Activated CD4-positive, alpha-beta T cell treated with anti-CD3 and anti-CD28 coated beads, Interleukin-2, amount 50 U/mL, for 16 hours (primary cell): ENCODE measurements at places on chromosomes 2 and 18.

- no peak for DNase-seq
Measured at GRCh38 chr2:222807431-222807830, 53.4 kb upstream of the ACSL3 start.

GRCh38 chr2:206343816-206344215, 69.4 kb downstream of the ZDBF2 start:
- DNase-seq, result no peak

DNA sequence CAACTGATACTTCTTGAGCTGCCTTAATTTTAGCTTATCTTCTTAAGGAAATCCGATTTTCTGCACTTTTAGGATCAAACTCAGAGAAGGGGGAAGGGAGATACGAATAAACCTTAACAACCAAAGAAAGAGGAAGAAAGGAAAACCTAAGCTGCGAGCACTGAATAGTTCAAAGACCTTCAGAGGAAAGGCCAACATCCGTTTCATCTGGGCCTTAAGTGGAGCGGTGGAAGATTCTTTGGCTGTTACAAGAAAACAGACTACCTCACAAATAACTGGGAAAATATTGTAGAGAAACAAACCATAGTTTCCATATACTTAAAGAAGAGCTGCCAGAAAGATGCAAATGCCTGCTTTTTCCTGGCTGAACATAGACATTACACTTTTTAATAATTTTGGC, 43.6 kb downstream of the VIT start:
- no peak for DNase-seq

DNA sequence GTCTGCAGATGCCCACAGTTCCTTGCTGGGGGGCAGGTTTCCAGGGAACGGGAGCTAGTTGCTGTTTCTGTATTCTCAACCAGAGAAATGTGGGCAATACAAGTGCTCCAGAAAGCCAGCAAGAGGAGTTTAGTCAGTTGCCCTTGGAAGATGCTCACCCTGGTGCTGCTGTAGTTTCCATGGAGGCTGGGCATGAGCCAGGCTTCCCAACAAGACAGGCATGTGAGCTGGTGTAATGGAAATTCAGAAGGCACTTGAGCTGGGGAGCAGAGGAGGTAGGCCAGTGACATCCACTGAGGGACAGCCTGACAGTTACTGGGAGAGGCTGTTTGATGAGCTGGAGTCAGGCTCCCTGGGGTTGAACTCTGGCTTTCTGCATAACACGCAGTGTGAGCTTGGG, 7.7 kb downstream of the HK2 start:
- no peak for DNase-seq

DNA sequence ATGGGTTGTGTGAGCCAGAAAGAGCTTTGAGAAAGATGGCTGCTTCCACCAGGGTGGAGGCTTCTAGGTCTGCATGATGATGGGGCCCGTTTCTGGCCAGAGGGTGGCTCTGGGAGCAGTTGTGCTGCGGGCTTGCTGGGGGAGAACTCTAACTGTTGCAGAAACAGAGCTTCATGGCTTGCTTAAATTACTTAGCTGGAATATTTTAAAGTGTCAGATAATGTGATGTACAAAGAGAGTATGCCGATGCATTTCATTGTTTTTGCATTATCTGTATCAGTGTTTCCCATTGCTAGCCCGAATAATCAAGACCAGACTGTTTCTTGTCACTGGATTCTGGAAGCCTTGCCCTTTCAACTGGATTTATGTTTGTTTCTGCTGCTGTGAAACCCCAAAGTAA, 6.3 kb upstream of the DRC1 start:
- no peak for DNase-seq

DNA sequence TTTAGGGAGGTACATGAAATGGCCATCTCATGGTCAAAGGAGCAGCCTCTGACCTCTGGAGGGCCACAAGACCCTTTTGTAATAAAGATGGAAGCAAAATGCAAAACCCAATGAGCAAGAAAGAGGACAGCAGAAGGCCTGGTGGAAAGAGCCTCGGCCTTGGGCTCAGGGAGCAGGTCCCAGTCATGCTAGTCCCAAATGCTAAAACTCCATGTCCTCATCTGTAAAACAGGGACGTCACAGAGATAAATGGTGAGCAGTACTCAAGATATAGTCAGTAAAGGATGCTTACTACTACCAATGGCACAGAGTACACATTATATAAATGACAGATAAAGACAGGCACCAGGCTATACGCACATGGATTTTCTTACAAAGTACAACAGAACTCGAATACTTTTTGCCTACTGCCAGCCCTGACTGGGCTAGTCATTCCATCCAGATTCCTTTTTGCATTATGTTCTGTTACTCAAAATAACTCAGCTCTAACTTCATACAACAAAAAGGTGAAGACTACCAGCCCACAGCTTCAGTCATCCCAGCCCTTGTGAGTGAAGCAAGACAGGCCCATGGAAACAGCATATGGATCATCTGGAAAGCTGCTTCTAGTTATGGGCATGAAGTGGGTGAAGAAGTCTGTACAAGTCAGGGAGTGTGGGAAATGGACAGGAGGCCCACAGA, 64.9 kb upstream of the TFCP2L1 start:
- DNase-seq, result no peak

DNA sequence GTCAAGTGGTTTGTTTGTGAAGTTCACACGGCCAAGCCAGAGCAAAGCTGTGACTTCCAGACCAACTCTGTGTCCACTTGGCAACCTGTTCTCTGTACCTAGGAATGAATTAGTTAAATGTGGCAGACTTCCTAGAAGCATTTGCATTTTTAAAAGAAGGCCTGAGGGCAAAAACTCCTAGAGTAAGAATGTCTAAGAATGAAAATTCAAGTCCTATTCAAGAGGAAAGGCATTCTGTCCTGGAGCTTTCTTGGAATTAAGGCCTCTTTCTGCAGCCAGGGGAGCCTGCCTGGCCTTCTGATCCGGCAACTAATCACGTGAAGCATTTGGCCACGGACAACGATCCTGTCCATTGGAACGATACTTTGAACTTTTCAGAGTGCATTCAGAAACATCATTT, 155.0 kb downstream of the SETBP1 start:
- DNase-seq, result no peak

GRCh38 chr18:75297731-75298130, 87.1 kb downstream of the TSHZ1 start:
- DNase-seq, result no peak

- DNase-seq, result peak; percentile 79
Measured at GRCh38 chr2:214737188-214737587, 72.3 kb downstream of the BARD1 start.

- no peak for DNase-seq
Measured at GRCh38 chr2:65320946-65321345, 93.3 kb downstream of the ACTR2 start.

DNA sequence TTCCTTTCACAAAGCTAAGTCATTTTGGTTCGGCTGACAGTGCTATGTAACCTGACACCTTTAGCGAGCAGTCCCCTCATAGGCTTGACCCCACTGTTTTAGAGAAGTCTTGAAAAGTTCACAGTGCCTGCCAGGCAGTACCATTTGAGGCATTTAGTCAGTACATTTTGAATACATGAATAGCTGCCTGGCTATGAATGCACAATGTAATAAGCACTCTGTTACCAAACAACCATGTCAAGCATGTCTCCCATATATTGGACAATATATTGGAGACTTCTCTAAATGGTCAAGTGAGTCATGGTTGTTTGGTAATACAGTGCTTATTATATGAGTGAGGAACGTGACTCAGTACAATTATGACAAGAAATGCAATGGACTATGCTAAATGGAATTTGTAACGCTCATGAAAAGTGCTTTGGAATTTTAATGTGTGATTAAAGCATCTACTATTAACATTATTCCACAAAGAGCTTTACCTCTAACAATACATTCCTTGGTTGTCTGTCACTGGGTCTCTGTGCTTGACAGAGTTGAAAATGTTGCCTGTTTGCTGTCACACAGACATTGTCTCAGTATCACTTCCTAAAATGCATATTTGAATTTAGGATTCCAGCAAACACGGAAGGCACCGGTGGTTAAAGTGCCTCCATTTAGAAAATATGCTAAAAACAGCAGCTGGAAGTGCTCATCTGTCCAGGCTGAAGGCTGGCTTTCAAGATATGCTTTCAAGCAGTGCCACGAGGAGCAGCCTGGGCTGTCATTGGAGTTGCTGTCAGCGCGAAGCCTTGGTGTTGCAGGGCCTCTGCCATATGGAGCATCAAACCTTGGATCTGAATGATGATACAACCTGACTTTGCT, 458.6 kb downstream of the FBXO15 start:
- DNase-seq, result no peak

GRCh38 chr2:111164078-111164477, 43.4 kb downstream of the BCL2L11 start:
- DNase-seq, result no peak

- DNase-seq, result no peak
Measured at GRCh38 chr18:13470516-13471197, 252.1 kb downstream of the LDLRAD4 start.

- no peak for DNase-seq
Measured at GRCh38 chr2:224086226-224086914, 47.3 kb upstream of the SERPINE2 start.

DNA sequence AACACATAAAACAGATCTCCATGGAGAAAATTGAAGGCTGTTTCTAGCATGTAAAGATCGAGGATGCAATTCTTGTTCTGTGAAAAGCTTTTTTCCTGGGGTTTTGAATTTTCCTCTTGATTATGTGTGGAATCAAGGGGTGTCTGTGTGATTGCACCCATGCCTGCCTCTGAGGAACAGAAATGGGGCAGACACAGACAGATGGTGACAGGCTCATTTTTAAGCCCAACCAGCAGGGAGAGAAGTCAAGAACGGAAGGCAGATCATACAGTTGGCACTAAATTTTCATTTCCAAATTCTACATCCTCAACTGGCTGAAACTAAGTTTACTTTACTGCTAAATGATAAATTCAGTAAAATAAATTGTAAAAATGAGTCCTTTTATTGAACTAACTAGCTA, 1037.7 kb upstream of the KLHL29 start:
- no peak for DNase-seq

- DNase-seq, result no peak
Measured at GRCh38 chr2:239129147-239129920, 271.5 kb downstream of the HDAC4 start.

- no peak for DNase-seq
Measured at GRCh38 chr2:237120916-237121315, 35.2 kb downstream of the COPS8 start.

- DNase-seq, result no peak
Measured at GRCh38 chr2:242043538-242044312, 174.2 kb downstream of the RTP5 start.

DNA sequence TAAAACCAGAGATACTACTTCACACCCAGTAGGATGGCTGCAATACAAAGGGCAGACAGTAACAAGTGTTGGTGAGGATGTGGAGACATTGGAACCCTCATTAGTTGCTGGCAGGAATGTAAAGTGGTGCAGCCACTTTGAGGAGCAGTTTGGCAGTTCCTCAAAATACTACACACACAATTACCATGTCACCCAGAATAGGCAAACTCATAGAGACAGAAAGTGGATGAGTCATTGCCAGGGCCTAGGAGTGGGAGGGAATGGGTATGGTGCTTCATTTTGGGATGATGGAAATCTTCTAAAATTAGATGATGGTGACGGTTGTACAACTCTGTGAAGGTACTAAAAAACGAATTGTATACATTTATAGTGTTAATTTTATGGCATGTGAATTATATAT, 54.8 kb downstream of the ATP9B start:
- no peak for DNase-seq

- no peak for DNase-seq
Measured at GRCh38 chr2:211447548-211447947, 891.1 kb downstream of the CPS1 start.

DNA sequence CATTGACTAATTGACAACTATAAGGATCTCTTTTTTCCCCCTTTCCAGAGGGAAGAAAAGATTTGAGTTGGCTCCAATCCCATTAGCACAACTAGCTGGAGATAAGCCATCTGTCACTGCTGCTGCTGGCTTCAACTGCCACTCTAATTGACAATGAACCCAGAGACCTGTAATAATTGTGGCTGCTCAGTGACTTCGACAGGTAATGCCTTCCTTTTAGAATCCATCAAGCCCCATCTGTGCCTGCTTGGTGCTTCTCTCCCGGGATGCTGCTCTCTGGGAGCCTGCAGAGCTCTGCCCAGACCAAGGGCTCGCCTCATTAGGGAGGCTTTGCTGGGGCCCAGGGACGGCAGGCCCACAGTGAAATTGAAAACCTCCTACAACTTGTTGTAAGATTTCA, 376.7 kb upstream of the SOX11 start:
- DNase-seq, result no peak

DNA sequence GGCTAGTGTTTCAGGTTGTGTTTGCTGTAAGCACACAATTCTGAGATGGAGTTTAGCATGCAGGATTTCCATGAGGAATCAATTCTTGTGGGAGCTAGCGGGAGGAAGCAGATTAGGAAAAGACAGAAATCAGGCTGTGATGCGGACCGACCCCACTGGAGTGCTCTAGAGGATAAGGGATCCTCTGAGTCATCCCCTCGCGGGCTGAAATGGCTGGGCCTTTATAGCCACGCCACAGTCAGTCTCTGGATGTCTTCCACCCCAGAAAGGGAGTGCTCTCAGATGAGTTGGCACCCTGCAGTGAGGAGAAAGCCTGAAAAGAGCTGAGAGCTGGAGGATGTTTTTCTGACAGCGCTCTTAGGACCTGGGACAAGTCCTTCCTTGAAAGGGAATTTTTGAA, 102.4 kb downstream of the GALNT3 start:
- no peak for DNase-seq

- DNase-seq, result no peak
Measured at GRCh38 chr18:80136679-80137078, 27.6 kb downstream of the ADNP2 start.

GRCh38 chr2:157760949-157761348, 115.2 kb downstream of the ACVR1 start:
- no peak for DNase-seq

GRCh38 chr2:158818511-158818910, 23.4 kb downstream of the DAPL1 start:
- DNase-seq, result no peak
